Foreskin fibroblast (primary cell): ENCODE measurements at places on chromosomes 7 and 10.
A peak's percentile ranks its signal among the peaks of the same experiment; 100 is the strongest.

GRCh38 chr7:42726066-42726785, 185.6 kb downstream of the C7orf25 start:
- DNase-seq = peak; percentile 8

DNA sequence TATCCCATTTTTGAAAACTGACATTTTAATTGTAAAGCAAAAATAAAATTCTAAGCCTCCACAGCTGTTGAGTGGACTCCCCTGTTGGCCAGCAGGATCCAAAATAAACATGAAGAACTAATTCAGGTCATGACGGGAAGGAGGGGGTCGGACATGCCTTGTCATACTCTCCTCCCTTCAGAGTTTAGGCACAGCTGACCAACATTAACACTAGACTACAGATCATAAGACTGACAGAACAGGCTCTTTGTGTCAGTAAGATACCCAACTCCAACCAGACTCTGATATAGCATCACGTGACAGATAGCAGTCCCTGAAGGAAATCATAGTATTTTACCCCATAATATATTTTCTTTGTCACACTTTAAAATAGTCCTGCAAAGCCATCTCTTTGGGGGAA, 20.9 kb upstream of the ZNF12 start:
- no peak for DNase-seq

- peak; percentile 72 for DNase-seq
These were observed 8.0 kb upstream of the ZNRF2 start for GRCh38 chr7:30276203-30276900.

- DNase-seq = peak; percentile 41
These were observed 41.9 kb downstream of the RNLS start for GRCh38 chr10:88541116-88541626.

GRCh38 chr7:135333946-135334345, 100.3 kb downstream of the STRA8 start:
- no peak for DNase-seq

GRCh38 chr7:29447828-29448227, 115.8 kb upstream of the PRR15 start:
- no peak for DNase-seq

DNA sequence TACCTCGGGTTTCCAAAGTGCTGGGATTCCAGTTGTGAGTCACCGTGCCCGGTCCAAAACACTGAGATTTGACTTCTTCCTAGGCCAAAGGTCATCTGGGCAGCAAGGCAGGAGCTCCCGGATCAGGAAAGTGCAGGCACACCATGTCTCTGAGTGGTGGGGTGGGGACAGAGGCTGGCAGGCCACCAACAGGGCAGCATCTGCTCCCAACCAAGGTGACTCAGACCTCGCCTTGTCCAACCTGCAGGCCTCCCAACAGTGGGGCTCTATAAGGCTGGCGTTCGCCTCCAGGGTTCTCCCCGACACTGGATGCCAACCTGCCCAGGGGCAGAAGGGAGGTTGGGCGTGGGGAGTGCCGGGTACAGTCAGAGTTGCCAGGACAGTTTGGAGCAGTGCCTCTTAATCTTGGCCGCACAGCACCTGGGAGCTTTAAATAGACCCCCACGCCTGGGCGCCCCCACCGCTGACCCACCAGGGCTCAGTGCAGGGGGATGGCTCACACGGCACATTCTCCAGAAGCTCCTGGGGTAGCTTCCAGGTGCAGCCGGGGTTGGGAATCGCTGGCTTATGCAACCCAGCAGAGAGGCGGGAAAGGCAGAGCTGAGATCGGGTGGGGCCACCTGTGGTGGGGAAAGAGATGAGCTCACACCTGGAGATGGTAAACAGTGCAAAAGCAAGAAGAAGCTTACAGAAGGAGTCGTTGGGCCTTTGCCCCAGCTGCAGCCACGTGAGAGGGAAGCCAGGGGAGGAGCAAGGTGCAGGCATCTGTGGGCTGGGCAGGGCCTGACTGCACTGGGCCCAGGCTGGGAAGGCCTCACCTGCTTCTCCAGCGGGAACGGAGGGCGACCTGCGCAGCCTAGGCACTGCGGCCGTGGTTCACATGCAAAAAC, 10.9 kb downstream of the CALML5 start:
- DNase-seq = no peak

GRCh38 chr7:34752929-34753328, 94.9 kb downstream of the NPSR1 start:
- DNase-seq = no peak

DNA sequence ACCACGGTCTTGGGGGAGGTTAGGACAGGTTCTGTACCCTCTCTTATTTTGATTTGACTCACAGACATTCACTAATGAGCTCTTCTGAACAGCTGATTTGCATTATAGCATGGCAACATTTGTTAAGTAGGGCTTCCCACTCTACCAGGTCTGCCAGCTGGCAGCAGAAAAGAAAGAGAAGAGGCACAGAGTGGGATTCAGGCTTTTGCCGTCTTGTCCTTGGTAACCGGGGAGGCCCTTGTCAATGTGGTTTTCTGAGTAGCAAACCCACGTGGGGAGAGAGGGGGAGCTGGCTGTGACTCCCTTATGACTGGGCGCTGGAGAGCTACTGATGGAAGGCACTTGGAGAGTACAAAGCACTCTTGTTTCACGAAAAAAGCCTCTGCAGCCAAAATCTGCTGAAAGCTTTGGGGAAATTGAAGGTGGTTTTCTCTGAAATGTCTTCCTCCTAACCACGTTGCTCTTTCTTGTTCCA, 355.3 kb upstream of the GALNT17 start:
- peak; percentile 17 for DNase-seq

- DNase-seq = no peak
These were observed 44.2 kb upstream of the PTER start for GRCh38 chr10:16392531-16393069.

- no peak for DNase-seq
These were observed 53.7 kb upstream of the ANK3 start for GRCh38 chr10:60443346-60443745.

DNA sequence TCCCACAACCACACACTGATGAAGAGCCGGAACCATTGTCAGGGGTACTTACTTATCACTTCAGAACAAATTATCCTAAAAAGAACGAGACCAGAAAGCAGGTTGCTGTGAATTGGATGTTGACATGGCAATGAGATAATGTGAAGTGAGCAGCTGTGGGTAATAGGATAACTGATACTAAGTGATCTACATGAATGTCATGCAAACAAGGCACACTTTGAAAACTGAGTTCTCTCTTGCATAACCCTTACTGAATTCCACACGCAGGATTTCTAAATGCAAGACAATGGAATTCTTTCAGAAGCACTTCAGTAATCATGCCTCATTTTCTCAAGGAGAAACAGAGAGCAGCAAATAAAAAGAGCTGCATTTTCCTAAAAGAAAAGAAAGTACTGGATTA, 242.5 kb upstream of the TMEM229A start:
- no peak for DNase-seq

DNA sequence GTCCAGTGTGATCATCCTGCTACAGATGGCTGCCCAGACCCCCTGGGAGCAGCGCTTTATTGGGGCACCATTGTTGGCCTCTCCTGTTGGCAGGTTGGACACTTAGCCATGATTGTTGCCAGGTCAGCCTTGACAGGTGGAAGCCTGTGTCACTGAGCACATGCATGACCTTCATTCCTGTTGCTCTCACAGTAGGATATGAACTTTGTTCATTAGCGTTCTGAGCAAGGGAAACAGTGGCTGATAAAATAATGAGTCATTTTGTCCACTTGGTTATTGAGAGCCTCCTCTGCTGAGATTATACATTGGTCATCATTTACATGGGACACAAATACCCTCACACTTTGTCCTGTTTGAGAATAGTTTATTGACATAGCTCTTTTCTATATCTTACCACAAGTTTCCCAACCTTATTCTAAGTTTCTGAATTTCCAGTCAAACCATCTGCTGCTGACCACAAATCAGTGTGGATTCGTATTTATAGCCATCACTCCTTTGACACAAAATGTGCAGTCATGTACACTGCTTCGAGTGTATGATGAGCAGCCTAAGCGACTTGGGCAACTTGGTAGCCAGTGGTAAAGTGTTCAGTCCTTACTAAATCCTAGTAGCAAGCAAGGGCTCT, 102.6 kb downstream of the TPST1 start:
- DNase-seq = peak; percentile 26

- no peak for DNase-seq
These were observed 177.3 kb upstream of the PPP2R2D start for GRCh38 chr10:131723297-131724168.

DNA sequence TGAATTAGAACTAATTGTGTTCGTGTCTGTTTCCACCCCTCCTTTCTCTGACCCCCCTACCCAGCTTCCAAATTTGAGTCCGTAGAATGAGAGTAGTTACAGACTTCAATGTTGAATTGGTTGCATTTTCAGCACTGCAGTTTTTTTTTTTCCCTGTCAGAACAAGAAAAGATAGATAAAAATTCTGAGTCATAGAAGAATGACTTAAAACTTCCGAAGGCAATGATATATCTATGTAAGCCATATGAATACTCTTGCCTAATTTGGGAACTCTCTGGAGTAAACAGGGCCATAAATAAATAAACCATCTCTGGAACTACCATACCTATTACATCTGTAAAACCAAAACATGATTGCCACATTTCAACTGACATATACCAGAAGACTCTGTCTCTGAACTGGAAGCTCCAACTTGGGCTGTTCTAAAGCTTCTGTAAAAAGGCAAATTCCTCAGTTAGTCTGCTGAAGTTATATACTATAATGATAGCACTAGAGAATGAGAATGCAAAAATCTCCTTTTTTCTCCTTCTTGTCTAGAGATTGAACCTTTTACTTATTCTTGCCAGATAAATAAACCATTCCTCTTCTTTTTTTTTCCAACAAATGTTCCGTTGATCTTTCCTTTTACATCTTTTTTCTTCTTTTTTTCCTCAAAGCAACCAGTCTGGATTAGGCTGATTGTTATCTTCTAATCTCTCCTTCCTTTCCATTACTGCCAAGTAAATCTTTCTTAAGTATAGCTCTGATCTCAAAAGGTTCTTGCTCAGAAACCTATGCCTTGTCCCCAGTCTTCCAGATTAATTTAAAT, 23.5 kb downstream of the VCL start:
- DNase-seq = peak; percentile 59

- DNase-seq = no peak
These were observed 556.9 kb downstream of the TNS3 start for GRCh38 chr7:47024991-47025390.

DNA sequence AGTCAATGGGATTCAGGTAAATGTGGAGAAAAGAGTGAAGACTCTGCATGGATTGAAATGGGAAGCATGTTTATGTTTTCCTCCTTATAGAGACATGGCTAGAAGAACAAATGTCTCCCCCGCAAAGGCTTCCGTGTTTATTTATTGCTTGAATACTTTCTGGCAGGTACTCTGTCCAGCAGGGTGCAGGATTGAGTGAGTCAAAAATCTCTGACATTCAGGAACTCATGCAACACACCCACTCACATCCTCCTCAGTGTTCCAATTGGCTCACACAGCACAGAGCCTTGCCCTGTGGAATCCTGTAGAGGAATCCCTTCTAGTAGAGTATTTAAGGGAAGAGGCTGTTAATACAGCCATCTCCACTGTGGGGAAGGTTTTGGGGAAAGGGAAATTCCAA, 290.3 kb upstream of the VWC2 start:
- DNase-seq = no peak

- DNase-seq = peak; percentile 92
These were observed 746 bp downstream of the CCDC71L start for GRCh38 chr7:106659963-106660861.

GRCh38 chr7:134941952-134942351, 44.4 kb upstream of the AGBL3 start:
- DNase-seq = no peak

- no peak for DNase-seq
These were observed 108.6 kb downstream of the DNAJB6 start for GRCh38 chr7:157445246-157445955.

- DNase-seq = no peak
These were observed 117.5 kb downstream of the NRF1 start for GRCh38 chr7:129728875-129729467.

DNA sequence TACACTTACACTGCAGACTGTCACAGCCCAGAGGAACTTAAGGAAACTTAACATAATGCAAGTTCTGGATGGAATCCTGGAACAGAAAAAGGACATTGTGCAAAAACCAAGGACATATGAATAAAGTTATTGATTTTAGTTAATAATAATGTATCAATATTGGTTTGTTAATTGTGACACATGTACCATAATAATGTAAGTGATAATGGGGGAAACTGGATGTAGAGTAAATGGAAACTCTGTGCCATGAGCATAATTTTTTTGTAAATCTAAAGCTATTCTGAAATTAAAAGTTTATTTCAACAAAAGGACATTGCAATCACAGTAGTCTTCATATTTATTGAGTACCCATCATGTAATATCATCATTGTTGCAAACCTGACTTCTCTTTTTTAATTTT, 107.2 kb downstream of the VTI1A start:
- DNase-seq = no peak

- no peak for DNase-seq
These were observed 71.7 kb downstream of the NRBF2 start for GRCh38 chr10:63204667-63205391.

GRCh38 chr10:116800286-116800929, 48.9 kb upstream of the ENO4 start:
- no peak for DNase-seq
